ENCODE measurements at places on chromosomes 7 and 10. TPM values are rescaled to one million over a fixed set of nuclear protein-coding genes. Genes with fewer than 3 reads are reported as not detected.

DNA sequence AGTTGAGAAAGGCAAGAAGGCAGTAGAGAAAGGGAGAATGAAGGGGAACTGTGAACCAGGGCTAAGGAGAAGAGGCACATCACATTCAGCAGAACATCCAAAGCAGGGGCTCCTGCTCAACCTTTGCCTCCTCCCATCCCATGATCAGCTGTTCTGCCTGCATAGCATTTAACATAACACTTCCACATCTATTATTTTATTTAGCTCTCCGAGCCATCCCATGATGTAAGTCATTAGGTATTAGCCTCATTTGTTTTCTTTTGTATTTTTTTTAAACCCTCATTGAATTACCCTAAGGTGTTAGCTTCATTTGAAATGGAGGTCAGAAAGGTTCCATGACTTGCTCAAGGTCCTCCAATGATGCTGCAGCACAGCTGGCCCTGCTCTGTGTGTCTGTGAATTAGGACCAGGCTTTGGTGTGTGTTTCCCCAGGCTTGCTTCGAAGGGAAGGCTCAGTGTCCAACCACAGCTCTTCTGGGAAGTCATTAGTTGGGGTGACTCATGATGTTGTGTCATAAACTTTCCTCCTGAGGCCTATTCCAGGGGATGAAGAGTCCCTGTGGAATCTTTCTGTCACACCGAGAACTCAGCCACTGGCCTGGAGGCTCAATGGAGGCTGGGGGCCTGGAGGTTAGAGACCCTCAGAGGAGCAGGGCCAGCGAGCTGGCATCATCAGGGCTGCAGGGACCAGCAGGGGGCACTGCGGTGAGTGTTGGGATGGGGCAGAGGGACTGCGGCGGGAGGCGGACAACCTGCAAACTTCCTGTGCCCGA lies 16.5 kb downstream of the NPFFR1 start:
- DNase-seq = peak; percentile 98

DNA sequence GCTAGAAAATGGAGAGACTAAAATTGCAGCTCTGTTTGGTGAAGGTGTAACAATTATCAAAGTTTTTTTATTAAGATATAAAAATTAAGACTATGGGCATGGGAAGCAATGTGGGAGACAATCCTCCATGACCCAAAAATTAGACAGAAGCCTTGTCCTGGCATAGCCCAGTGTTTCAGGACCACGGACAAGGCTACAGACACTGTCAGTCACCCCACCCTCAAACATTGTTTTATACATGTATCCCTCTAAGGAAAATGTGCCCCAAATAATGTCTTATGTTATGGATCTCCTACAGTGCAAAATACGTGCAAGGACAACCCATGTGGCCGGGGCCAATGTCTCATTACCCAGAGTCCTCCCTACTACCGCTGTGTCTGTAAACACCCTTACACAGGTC lies 24.0 kb downstream of the HABP2 start:
- peak; percentile 5 for DNase-seq

- DNase-seq = peak; percentile 14
Measured at GRCh38 chr7:93894426-93894825, 3.9 kb upstream of the TFPI2 start.

GRCh38 chr10:28788252-28788651 lies 110.9 kb downstream of the BAMBI start:
- no peak for DNase-seq

The SEMA3C gene
- 104 TPM for total RNA-seq

The LRRD1 gene
- not detected for total RNA-seq

DNA sequence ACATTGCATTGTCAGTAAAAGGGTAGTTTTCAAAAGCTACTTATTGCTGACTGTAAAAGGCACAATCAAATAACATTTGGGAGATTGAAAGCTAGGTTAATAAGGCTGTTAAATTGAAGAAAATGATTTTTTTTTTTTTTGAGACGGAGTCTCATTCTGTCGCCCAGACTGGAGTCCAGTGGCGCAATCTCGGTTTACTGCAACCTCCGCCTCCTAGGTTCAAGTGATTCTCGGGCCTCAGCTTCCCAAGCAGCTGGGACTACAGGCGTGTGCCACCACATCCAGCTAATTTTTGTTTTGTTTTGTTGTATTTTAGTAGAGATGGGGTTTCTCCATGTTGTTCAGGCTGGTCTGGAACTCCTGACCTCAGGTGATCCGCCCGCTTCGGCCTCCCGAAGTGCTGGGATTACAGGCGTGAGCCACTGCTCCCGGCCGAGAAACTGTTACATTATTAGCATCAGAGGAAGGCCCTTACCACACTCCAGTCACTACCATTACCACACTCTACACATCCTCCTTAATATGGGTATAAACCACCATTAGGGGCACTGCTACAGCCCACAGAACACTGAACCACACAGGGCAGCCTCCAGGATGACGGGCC lies 1.0 kb downstream of the CYP51A1 start:
- DNase-seq = no peak

GRCh38 chr10:121698902-121699301 lies 100.7 kb upstream of the FGFR2 start:
- no peak for DNase-seq

GRCh38 chr7:155258226-155258560 lies 39.5 kb upstream of the INSIG1 start:
- DNase-seq = peak; percentile 97

- DNase-seq = no peak
Measured at GRCh38 chr10:30038781-30039536, 20.4 kb downstream of the JCAD start.

DNA sequence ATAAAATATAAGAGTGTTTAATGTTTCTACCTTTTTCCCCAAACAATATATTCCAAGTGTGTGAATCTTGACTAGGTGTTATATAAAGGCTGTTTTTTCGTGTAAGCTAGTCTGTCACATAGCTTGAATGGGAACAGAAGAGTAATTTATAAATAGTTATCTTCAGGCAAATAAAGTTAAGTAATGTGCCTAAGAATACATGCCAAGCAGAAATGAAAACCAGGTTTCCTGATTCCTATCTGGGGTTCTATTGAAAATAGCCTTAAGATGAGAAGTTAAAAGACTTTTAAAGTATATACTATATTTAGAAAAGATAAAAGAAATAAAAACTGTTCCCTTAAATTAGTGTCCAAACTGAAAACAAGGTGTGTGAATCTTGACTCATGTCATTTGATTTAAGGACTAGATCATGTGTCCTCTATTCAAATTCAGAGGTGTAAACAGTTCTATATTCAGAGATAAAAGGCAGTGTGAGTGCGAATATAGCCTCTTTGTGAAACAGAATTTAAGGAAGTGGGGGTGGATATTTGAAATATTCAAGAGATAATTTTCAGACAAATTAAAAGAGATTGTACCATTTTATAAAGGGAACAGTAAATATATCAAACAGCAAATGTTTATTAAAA lies 247.5 kb downstream of the THSD7A start:
- DNase-seq = no peak

The MACC1 gene
- 0.11 TPM for total RNA-seq

The KCNK18 gene
- total RNA-seq = not detected

DNA sequence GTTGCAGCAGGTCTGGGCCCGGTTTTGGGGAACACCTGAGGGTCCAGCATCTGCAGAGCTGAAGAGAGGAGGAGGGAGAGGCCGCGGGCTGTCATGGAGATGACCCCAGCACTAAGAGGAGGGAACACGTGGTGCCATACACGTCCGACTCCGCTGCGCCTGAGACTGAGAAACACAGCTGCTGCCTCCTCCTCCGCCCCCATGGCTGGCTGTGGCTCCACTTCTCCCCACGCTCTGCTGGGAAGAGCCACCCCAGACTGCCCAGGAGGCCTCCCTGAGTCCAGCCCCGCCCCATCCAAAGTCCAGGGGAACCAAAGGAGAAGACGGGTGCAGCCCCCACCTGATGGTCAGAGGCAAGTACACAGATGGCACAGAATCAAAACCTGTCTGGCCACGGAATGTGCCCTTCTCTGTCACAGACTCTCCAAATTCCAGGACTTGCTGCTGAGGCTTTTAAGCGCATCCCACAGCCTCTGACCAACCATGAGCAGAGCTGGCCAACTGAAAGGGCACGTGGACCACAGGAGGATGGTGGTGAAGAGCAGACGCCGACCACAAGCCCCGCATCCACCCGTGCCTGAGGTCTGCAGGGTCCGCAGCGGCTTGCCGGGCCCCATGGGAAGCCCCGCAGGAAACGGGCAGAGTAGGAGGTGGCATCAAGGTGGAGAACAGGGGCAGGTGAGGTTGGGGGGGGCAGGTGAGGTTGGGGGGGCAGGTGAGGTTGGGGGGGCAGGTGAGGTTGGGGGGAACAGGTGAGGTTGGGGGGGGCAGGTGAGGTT lies 24.0 kb downstream of the STK32C start:
- DNase-seq = no peak

- DNase-seq = no peak
Measured at GRCh38 chr10:66940965-66941364, 15.1 kb downstream of the LRRTM3 start.

DNA sequence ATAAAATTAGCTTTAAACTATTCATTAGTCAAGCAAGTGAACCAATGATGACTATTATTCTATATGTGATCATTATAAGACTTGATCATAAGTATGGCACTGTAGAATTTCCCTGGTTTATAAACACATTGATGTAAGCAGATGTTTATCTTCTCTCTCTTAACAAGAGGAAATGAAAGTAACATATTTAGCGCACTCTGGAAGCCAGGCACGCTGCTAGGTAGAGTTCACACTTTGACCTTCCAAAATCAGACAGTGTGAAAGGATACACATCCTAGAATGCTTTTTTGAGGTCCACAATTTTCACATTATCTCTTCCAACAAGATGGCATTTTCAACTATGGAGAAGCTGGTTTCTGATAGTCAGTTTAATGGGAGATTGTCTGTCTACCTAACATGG lies 529.4 kb upstream of the IGFBP3 start:
- DNase-seq = no peak
